ENCODE measurements at places on chromosomes 5 and 9. TPM values are rescaled to one million over a fixed set of nuclear protein-coding genes. Genes with fewer than 3 reads are reported as not detected.

DNA sequence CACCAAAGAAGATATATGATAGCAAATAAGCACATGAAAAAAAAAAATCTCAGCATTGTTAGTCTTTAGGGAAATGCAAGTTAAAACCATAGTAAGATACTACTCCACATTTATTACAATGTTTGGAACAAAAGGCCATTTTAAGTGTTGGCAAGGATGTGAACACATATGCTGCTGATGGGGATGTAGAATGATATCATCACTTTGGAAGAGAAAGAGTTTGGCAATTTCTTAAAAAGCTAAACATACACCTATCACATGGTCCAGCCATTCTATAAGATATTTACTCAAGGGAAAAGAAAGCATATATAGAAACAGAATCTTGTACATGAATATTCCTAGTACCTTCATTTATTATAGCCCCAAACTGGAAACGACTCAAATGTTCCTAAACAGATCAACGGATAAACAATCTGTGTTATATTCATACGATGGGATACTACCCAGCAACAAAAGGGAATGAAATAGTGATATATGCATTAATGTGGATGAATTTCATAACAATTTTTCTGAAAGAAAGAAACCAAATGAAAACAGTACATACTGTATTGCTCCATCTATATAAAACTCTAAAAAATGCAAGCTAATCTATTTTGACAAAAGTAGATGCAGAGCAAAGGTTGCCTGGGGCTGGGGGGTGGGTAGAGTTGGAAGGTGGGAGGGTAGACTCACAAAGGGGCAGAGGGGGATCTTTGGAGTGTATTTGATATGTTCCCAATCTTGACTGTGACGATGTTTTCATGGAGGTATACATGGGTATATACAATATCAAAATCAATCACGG, 45.7 kb upstream of the SMAD5 start:
- H3K4me3 ChIP-seq = no peak overlapping the region
- no peak for DNase-seq
- no peaks in the 10 kb centered on the region for H3K36me3 ChIP-seq
- H3K27ac ChIP-seq = no peak overlapping the region
- peaks cover 18% of the 10 kb centered on the region for H3K27me3 ChIP-seq
- H3K4me1 ChIP-seq = no peaks in the 10 kb centered on the region

- H3K4me3 ChIP-seq = no peak overlapping the region
- no peak for DNase-seq
- H3K27ac ChIP-seq = peak overlapping the region; percentile 53
- H3K36me3 ChIP-seq = peaks cover 8% of the 10 kb centered on the region
Observed at GRCh38 chr9:114606068-114606467, 5.0 kb upstream of the TMEM268 start.

- no peak overlapping the region for H3K4me3 ChIP-seq
- no peaks in the 10 kb centered on the region for H3K27me3 ChIP-seq
- H3K36me3 ChIP-seq = no peaks in the 10 kb centered on the region
Observed at GRCh38 chr5:117207088-117207668, 632.6 kb upstream of the SEMA6A start.

GRCh38 chr5:143713047-143714003, 98.6 kb upstream of the HMHB1 start:
- no peaks in the 10 kb centered on the region for H3K36me3 ChIP-seq
- no peaks in the 10 kb centered on the region for H3K27me3 ChIP-seq
- no peak overlapping the region for H3K4me3 ChIP-seq
- H3K4me1 ChIP-seq = peaks cover 33% of the 10 kb centered on the region

- no peaks in the 10 kb centered on the region for H3K4me1 ChIP-seq
- no peak for DNase-seq
- no peak overlapping the region for H3K4me3 ChIP-seq
- H3K36me3 ChIP-seq = no peaks in the 10 kb centered on the region
- peaks cover 40% of the 10 kb centered on the region for H3K27me3 ChIP-seq
Observed at GRCh38 chr9:128412120-128412790, 8.4 kb upstream of the CERCAM start.

Gene PPP1R26
- total RNA-seq = 19.5 TPM
